GM10248 (cell line): ENCODE measurements at places on chromosomes 3 and 15.

DNA sequence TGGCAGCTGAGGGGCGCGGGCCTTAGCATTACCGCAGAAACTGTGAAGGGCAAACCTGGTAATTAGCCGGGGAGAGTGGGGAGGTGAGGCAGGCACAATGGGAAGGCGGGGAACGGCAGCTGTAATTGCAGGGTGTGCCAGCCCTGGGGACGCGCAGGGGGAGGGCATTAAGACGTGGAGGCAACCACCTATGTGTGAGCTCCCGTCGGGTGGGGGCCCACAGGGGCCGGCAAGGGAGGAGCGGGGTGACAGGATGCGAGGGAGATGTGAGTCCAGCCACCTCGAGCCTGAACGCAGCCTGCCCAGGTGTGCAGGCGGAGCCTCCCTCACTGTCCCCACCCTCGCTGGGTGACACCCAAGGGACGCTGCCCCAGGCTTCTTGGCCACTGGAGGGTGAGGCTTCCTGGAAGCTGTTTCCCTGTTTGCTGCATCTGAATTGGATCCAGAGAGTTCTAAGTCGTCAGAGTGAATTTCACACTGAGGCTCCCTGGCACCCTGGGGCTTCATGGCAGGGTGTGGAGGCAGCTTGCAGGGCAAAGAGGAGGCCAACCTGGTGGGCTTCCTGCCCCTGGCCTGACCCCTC is 130.6 kb upstream of the MEF2A start:
- DNase-seq, result no peak

- no peak for DNase-seq
These were observed 5.0 kb downstream of the NUDT16 start for GRCh38 chr3:131386429-131387165.

GRCh38 chr15:81074773-81075172 is 59.3 kb upstream of the CFAP161 start:
- DNase-seq, result no peak

DNA sequence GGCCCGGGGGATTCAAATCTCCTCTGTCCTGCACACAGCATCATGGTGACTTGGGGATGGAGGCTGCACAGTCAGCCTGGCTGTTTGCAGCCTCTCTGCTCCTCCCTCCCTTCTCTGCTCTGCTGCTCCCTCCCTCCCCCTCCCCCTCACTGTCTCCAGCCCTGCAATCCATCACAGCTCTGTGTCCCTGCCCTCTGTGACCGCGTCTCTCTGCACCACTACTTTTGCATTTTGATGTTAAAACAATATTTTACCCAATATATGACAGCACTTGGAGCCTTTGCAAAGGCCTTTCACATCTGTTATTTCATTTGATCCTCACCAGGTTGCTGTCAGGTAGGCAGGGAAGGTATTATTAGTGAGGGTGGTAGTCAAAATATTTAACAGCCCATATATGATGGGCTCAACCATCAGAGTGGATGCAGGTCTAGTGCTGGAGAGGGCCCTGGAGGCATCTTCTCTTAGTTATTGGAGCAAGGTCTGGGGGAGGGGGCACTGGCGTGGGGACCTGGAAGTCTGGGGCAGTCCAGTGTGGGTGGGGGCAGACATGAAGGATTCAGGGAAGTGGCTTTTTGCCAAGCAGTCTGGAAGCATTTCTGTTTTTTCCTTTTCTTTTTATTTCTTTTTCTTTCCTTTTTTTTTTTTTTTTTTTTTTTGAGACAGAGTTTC is 16.3 kb upstream of the VPS8 start:
- no peak for DNase-seq

DNA sequence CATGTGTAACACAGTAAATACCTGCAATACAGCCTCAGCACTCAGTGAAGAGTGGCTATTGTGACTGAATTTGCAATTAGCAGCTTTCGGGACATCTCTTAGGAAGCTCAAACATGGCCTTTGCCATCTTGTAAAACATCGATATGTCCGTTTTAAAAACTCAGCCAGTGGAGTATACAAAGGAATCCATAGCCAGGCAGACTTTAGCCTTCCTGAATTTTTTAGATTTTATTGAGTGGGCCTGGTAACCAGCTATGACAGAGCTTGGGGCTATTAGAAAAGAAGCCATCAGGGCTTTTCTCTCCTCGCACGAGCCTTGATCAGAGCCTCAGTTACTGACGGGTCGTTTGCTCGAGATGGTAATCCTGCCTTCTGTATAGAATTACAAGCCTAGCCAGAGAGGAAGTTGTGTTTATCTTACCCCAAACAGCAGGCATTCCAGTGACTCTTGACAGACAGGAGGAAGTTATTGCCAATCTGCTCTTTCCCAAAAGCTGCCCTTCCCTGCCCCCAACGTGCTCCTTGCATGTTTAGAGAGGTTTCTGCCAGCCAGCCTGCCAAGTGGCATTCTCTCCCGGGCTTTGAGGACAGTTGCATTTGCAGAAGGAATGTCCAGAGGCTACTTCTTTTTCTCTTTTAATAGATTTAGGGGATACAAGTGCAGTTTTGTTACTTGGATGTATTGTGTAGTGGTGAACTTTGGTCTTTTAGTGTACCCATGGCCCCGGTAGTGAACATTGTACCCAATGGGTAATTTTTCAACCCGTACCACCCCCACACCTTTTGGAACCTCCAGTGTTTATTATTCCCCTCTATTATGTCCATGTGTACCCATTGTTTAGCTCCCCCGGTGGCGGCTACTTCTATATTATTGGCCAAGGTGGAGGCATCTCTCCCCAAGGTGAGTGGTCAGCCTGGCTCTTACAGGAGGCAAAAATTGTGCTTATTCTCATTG is 40.6 kb downstream of the ITPR1 start:
- no peak for DNase-seq

GRCh38 chr3:24646790-24647189 is 152.1 kb upstream of the THRB start:
- DNase-seq, result no peak

DNA sequence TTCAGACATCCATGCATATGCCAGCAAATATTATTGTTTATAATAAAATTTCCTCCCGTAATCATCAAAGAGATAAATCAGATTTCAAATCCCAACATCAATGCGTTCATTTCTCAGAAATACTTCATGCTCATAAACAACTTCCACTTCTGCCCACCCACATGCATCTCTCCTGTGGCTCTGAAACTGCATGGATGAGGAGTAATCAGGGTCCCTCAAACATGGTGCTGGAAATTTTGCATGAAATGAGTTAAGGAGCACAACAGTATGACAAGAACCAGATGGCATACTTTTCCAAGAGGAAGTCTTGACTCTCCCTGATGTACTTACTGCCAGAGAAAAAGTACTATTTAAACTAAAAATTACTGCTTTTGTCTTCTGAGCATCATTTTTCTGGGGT is 26.9 kb upstream of the MFSD1 start:
- no peak for DNase-seq

DNA sequence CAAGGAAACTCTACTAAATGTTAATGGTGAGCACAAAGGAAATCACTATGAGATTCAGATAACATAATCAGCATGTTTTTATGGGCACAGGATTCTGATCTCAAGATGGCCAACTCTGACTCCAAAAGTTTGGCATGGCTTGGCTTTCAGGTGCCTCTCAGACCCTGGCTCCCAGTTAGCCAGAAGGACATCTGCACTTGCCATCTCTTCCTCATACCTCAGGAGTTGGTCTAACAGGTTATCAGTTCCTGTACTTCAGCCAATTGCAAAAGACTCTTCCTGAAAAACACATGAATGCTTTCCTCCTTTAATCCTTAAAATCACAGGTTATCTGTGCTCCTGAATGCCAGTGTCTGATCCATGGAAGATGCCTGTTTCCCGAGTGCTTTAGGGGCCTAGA is 25.0 kb downstream of the TMPRSS7 start:
- DNase-seq, result no peak

- DNase-seq, result no peak
These were observed 45.9 kb downstream of the FSTL1 start for GRCh38 chr3:120404876-120405275.

GRCh38 chr3:62625268-62625667 is 249.9 kb downstream of the CADPS start:
- DNase-seq, result no peak

- no peak for DNase-seq
These were observed 160.7 kb upstream of the TNIK start for GRCh38 chr3:171620825-171621434.

GRCh38 chr3:61847784-61848462 is 286.6 kb downstream of the PTPRG start:
- no peak for DNase-seq

DNA sequence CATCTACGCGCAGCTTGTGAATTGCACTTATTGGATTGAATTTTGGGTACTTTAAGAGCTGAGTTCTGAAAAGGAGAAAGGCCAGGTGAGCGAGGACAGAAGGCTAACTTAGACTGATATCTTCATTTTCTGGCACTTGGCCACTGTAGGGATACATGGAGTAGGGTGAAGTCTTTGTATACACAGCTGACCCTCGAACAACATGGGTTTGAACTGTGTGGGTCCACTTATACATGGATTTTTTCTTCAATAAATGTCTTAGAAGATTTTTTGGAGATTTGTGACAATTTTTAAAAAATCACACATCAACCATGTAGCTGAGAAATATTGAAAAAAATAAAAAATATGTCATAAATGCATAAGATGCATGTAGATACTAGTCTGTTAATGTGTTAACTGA is 18.3 kb downstream of the PTPRG start:
- no peak for DNase-seq

- DNase-seq, result no peak
These were observed 30.0 kb downstream of the RGMA start for GRCh38 chr15:93058904-93059427.

DNA sequence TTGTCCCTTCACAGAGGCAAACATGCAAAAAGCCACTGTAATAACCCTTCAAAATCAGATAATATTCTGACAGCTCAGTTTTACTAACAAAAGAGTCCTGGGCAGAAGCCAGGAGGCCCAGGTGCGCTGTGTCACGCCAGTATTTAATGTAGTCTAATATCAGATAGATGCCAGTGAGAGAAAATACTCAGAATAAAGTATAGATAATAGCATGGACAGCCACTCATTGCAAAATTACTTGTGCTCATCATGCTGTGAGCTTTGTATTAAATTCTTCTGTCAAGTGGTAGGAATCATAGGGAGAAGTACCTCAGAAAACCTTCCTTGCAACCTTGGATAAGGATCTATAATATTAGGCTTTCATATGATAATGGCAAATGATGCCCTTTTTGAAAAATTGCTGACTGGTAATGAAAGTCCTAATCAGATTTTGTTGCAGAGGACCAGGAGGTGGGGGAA is 1154.3 kb downstream of the ROBO1 start:
- no peak for DNase-seq

DNA sequence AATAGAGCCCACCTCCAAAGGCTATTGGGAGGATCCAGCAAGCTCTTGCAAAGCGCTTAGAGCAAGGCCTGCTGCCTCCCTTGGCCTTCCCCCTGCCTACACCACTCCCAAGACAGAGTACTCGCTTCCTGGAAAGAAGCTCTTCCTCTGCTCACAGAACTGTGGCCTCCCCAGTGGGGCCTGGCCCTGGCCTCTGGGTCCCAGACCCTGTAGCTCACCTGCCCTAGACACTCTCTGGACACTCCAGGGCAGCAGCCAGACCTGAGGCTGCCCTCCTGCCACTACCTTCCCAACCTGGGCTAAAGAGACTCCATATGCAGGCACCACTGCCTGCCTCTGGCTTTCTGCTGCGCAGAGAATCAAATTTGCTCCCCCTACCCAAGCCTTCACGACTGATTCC is 49.9 kb downstream of the GRIP2 start:
- no peak for DNase-seq

- no peak for DNase-seq
These were observed 27.0 kb upstream of the SLC28A1 start for GRCh38 chr15:84857418-84858004.

DNA sequence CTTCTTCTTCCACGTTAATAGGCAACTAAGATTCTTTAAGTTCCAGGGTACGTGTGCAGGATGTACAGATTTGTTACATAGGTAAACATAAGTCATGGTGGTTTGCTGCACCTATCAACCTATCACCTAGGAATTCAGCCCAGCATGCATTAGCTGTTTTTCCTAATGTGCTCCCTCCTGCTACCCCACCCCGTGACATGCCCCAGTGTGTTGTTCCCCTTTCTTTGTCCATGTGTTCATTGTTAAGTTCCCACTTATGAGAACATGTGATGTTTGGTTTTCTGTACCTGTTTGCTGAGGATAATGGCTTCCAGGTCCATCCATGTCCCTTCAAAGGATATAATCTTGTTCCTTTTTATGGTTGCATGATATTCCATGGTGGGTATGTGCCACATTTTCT is 21.1 kb downstream of the GTF2A2 start:
- no peak for DNase-seq

GRCh38 chr15:89208256-89208655 is 13.1 kb downstream of the RLBP1 start:
- DNase-seq, result no peak

- DNase-seq, result no peak
These were observed 370.4 kb upstream of the TPRG1 start for GRCh38 chr3:188801393-188801792.

DNA sequence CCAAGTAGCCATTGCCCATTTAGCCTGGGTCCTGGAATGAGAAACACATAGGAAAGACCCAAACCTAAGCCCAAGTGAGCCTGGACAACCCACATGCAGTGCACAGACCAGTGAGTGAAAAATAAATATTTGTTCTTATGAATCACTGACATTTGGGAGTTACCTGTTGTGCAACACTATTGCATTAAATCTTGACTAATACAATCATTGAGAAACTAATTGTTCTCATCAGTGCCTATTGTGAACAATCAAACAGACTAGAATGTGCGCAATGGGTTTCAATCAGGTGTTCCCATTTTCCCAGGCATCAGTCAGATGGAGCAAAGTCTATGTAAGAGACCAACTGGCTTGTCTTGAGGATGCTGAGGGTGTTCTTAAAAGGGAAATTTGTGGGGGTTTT is 54.7 kb upstream of the CNOT10 start:
- no peak for DNase-seq

DNA sequence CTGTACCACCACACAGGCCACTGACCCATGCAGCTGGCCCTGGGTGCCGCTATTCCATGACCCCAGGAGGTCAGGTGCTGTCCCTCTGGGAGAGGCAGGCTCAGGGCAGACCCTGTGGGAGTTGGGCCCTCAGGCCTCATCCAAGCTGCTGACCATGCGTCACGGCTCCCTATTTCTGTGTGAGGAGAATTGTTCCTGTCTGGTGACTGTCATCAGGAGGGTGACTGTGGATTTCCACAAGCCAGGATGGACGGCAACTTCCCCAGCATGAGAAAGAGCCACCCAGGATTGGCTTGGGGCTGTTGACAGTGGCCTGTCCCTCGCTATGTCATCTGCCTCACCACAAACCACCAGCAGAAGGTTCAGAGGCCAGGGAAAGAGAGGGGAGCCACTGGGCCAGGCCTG is 41.4 kb downstream of the ZDHHC19 start:
- DNase-seq, result no peak

GRCh38 chr3:197750858-197751737 is 1.4 kb downstream of the FYTTD1 start:
- no peak for DNase-seq

- no peak for DNase-seq
These were observed 75.9 kb upstream of the RPL35A start for GRCh38 chr3:197874064-197874463.

GRCh38 chr3:171715155-171715554 is 95.1 kb downstream of the PLD1 start:
- no peak for DNase-seq

- no peak for DNase-seq
These were observed 234.2 kb downstream of the TBC1D5 start for GRCh38 chr3:17508180-17508752.

GRCh38 chr3:132315851-132316250 is 1.4 kb upstream of the ACP3 start:
- no peak for DNase-seq
